ENCODE measurements at places on chromosomes 5 and 9.
A peak's percentile ranks its signal among the peaks of the same experiment; 100 is the strongest.

GRCh38 chr5:179387151-179388110 is 42.2 kb upstream of the ADAMTS2 start:
- no peak for DNase-seq

GRCh38 chr5:69007726-69008368 is 86.0 kb upstream of the SLC30A5 start:
- peak; percentile 54 for DNase-seq

GRCh38 chr5:137318027-137318426 is 181.1 kb downstream of the SPOCK1 start:
- DNase-seq, result no peak

- DNase-seq, result no peak
These were observed 12.0 kb downstream of the UIMC1 start for GRCh38 chr5:176994460-176995121.

DNA sequence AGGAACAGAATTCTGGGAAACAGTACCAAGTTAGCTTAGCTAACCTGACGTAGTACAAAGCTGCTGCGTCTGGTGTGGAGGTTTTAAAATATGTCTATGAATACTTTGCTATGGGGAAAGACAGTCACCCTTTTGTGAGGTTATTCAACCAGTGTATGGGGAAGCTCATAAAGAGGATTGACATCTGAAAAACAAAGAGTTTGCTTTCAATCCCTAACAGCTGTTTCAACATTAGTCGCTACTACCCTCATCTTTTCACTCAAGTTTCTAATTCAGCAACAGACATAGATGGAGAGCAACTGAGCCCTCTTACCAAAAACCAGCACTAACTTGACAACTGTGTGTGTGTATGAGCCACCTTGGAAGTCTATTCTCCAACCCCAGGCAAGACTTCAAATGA is 7.8 kb upstream of the MSANTD3 start:
- DNase-seq, result no peak

DNA sequence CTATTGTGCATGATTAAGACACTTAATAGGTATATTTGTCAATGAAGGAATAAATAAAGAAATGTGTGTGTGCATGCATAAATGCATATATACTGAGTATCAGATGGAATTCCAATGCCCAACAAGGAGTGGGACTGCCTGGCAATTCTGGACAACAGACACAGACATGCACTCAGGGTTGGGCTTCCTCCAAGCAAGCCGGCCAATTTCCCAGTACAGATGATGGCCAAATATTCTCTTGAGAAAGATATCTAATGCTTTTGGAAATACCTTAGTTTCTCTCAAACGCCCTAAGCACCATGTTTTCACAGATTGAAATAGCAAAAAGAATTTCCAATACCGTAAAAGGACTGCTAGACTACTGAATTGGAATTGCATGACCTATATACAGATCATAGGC is 11.1 kb downstream of the FTMT start:
- no peak for DNase-seq

GRCh38 chr5:114780290-114780689 is 389.4 kb downstream of the TRIM36 start:
- DNase-seq, result no peak

DNA sequence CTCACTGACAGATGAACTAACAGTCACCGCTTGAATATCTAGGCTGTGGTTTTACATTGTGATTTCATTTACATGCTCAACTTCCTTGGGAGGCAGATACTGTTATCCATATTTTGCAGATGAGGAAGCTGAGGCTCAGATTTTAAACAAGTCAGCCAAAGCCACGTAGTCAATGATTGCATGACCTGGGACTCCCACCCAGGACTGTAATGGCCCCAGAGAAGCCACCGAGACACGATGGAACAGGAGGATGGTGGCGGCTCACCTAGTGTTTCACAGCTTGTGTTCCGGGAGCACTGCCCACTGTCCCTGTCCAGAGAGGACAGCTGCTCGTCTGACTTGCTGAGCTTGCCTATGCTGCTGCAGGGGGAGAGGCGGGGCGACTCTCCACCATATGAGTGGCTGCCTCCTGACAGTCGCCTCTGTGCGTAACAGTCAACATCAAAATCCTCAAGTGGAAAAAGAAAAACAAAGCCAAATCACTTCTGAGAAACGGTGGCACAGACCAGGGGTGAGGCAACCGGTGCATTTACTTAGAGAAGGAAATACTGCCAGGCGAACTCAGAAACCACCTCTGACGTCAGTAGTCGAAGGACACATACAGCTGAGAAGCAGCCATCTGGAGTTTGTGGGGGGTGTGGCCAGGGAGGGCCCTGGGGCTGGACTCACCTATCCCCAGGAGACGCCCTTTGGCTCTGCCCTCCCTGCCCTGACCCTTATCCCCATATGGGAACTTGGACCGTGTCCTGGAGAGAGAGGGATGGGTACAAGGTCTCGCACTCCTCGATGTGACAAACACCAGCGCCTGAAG is 82.5 kb downstream of the PRRT1B start:
- DNase-seq, result no peak
